Renal cortex interstitium (tissue), 15 donors: ENCODE measurements at places on chromosomes 5 and 9. TPM values are rescaled to one million over a fixed set of nuclear protein-coding genes. Genes with fewer than 3 reads are reported as not detected.

Gene WDR38
- polyA plus RNA-seq: 0.46 TPM

Gene BTNL8
- 0.47 TPM for polyA plus RNA-seq

- no peak for DNase-seq
Observed at GRCh38 chr5:1232780-1233179, 7.6 kb downstream of the SLC6A18 start.

DNA sequence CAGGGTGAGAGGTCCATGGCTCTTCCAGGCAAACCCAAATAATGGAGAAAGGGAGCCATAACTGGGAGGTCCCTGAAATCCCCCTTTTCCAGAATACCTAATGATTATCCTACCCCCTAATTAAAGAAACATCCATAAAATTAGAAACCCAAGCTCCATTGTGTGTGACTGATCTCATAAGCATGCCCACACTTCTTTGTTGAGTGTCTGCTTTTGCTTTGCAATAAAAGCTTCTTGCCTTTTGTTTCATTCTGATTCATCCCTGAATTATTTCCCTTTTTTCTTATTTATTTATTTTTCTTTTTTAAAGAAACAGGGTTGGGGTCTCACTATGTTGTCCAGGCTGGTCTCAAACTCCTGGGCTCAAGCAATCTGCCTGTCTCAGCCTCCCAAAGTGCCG is 33.1 kb downstream of the BTF3 start:
- no peak for DNase-seq

DNA sequence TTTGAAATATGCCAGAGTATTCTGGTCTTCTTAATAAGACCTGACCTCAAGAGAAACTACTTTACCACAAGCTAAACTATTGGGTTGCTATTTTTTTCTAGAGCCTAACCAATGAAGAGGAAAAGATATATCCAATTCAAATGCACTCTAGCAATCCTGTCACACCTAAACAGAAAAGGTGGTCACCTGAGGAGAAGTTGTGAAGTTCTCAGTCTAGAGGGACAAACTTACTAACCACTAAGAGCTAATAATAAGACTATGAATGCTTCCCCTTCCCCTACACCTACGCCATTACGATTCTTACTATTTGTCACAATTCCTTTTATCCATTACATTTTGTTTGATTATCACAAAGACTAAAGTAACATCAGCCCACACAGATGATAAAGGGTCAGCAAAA is 29.7 kb downstream of the RLN2 start:
- DNase-seq: no peak
